ENCODE measurements at places on chromosomes 3 and 15. TPM values are rescaled to one million over a fixed set of nuclear protein-coding genes. Genes with fewer than 3 reads are reported as not detected.

GRCh38 chr3:15453501-15453900, 26.1 kb downstream of the EAF1 start:
- DNase-seq = no peak

DNA sequence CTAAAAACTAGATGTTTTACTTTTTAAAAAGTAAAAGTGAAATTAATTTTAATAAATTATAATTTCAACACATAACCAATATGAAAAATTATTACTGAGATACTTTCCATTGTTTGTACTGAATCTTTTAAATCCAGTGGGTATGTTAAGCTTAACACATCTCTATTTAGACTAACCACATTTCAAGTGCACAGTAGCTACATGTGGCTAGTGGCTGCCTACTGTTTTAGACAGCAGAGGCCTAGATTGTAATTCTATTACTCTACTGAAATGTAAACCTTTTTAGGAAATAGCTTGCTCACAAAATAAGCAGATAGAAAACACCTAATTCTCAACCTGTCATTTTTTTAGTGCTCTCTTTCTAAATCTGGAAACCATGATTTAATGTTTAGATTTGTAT, 4.9 kb downstream of the TCAIM start:
- DNase-seq = no peak

GRCh38 chr3:190892395-190892902, 30.0 kb upstream of the GMNC start:
- no peak for DNase-seq

DNA sequence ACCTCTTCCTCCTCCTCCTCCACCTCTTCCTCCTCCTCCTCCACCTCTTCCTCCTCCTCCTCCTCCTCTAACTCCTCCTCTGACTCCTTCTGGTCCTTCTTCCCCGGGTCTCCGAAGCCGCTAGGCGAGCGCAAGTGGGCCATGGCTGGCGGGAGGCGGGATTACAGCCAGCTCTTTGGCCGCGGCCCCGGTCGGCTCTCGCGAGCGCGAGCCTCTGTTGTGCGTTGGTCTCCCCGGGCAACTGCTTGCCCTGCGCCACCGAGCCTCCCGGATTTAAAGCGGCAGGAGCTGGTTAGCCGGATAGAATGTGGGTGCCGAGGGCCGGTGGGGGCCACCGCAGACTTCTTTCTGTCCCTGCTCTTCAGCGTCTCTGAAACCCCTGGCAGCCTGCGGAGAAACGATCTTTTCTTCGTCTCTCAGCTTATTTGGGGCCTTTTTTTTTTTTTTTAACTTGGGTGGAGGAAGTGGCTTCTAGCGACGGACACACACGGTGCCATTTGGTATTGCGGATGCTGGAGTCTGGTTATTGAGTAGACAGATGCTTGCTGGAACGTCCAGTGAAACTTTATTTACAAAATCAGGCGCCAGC, at the start of gene ERICH6:
ERICH6 (minus strand) TSS at position 165 of the 589 bp plus-strand sequence; CDS start at position 143, 22 bp downstream.
- peak; percentile 92 for DNase-seq

DNA sequence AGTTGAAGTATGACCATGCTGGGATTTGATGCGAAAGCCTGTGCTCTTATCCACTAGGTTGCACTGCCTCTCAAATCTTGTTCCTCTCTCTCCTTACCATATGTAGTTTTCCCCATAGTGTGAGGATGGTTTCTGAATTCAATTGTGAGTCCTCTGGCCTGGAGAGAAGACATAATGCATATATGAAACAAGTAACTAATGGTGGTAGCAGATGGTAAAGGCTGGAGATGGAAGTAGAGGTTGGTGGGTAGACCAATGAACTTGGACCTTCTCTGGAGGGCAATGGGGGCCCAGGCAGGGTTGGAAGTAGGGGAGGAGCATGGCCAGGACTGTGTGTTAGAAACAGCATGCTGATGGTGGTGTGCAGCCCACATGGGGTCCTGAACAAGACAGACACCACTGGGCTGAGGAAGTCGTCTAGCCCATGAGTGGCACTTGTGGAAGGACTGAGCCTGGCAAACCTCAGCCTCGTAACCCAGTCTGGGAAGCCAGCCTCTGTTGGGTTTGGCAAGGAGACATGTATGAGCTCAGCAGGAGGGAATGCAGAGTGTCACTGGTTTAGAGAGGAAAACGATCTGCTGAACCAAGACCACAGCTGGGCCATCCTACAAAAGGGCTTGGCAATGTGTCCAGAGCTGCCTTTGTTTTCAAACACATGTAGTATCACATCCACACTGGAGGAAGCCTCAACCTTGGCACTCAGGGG, 18.5 kb upstream of the LMCD1 start:
- no peak for DNase-seq

DNA sequence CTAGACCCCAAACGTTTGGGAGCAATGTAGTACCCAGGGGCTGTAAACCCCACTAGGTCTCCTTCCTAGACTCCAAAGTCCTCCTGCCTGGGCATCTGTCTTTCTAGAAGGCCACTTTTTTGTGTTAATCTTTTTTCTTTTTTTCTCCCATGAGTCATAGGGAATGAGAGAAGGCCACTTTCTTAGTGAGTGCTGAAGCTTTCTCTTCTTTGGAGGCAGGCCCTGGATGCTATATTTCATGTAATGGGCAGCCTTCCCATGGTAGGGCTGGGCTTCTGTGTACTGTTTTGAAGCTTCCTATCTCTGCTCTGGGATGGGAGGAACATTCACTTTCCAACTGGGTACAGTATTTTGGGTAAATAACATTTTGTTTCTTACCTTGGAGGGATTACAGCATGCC, 15.2 kb upstream of the RTP2 start:
- DNase-seq = no peak

DNA sequence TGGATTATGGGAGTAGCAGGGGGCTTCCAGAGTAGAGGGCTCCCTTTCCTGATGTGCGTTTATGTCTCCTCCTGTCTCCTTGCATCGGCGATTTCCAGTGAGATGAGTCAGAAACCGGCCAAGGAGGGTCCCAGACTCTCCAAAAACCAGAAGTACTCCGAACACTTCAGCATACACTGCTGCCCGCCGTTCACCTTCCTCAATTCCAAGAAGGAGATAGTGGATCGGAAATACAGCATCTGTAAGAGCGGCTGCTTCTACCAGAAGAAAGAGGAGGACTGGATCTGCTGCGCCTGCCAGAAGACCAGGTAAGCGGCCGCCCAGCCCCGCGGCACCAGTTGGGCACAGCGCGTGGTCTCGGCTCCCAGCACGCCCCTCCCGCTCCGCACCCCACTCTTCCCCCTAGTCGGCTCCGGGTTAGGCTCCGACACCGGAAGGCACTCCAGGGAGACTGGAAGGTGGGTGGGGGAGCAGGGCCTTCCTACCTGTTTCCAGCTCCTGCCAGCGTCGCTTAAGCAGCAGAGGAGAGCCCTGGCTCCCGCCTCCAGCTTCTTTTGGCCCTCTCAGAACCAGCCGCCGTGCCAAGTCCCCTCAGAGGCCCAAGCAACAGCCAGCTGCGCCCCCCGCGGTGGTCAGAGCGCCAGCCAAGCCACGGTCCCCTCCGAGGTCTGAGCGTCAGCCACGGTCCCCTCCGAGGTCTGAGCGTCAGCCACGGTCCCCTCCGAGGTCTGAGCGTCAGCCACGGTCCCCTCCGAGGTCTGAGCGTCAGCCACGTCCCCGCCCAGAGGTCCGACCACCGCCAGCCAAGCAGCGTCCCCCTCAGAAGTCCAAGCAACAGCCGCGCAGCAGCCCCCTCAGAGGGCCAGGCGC, 34.7 kb downstream of the MOBP start:
- no peak for DNase-seq

- DNase-seq = no peak
These were observed 349.2 kb upstream of the CCDC54 start for GRCh38 chr3:107028086-107028485.

- no peak for DNase-seq
These were observed 932 bp downstream of the ARL8B start for GRCh38 chr3:5122741-5123706.

- no peak for DNase-seq
These were observed 73.2 kb downstream of the TLE3 start for GRCh38 chr15:70024521-70024920.

DNA sequence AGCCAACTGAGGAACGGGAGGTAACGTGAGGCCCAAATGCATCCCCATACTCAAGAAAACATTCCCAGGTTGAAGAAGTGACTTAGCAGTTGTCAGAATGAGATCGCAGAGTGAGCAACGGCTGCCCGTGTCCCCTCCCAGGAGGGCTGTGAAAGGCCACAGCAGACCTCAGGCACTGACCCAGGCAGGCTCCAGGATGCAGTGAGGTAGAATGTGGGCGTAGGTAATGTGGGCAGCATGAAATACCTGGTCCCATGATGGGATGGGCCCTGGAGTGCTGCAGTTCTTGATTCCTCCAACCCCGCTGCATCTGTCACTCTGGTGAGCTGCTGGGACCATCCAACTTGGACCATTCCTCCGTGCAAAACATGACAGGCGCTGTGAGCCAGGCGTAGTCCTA, 74.8 kb downstream of the NSMCE3 start:
- no peak for DNase-seq

Gene HGD
- 0.16 TPM for total RNA-seq

Gene NLGN1
- total RNA-seq = not detected
